T-helper 17 cell (primary cell): ENCODE measurements at places on chromosomes 3 and 15. TPM values are rescaled to one million over a fixed set of nuclear protein-coding genes. Genes with fewer than 3 reads are reported as not detected.

GRCh38 chr3:189632242-189632641 is 1.1 kb downstream of the TP63 start:
- no peak for DNase-seq

DNA sequence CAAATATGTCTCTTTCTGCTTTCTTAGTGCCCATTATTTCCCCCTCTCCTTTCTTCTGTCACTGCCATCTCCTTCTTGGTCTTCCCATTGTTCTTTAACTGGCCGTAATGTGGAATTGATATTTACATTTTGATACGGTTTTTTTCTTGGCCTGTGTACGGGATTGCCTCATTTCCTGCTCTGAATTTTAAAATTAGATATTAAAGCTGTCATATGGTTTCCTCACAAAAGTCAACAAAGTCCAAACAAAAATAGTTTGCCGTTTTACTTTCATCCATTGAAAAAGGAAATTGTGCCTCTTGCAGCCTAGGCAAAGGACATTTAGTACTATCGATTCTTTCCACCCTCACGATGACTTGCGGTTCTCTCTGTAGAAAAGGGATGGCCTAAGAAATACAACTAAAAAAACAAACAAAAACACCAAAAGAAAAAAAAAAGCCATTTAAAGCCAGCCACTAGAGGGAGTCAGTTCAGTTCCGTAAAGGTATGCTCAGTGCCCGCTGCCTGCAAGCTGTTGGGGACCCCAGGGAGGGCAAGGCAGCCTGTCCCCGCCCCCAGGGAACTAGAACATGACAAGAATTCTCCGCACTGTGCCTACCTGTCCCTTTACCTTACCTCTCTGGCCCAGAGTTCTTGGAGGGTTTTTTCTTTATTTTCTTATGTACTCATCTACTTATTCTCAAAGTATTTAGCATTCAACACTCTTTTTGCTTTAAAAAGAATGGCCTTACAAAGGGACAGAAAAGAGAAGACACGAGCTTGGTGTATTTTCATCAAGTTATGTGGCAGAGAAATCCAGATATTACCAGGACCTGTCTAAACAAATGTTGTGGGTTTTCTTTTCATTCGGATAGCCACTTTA is 30.0 kb upstream of the NR2E3 start:
- DNase-seq: no peak

GRCh38 chr3:123511084-123511483 is 62.2 kb upstream of the ADCY5 start:
- no peak for DNase-seq

DNA sequence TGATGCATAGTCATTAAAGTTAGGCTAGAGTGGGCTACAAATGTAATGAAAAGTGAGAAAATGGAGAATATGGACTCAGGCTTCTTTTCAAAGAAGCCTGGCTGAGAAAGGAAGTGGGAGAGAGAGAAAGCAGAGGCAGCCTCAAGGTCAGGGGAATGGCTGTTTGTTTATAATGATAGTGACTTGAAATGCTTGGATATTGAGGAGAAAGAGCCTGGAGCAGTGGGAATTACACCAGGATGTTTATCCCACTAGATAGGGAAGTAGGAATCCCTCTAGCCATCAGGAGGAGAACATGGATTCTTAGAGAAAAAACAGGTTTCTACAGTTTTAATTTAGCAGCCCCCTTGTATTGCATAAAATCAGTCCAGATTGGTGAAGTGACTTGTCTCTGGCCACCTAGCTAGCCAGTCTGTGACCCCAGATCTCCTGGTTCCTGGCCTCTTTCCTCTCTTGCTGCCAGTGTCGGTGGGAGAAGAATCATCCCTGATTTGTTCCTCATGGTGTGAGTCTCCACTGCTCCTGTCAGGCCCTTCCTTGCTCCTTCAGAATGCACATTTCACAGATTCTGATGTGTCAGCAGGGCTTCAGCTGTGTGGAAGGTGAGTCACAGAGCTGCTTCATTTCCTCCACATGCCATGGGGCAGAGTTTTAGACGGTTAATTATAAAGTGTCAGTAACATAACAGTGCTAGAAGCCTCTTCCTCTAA is 32.9 kb downstream of the SEMA6D start:
- no peak for DNase-seq

LRRK1 gene
- total RNA-seq: 2.1 TPM

TNFAIP8L3 gene
- not detected for total RNA-seq

DNA sequence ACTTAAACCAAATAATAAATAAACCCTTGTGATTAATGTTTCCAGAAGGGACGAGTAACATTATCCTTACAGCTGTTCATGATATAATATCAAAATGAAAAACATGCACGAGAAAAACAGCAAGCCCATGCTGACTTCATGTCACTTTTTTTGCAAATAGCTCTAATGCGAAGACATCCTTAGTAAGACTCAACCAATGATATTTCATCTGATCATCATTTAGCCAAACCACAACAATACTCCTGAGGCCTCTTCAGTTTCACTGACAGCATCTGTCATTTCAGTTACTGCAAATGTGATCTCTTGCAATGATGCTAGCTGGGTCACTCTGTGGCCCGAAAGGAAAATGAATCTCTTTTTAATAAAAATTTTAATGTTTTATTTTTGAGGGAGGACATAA is 74.0 kb downstream of the POLR2M start:
- DNase-seq: no peak

MST1R gene
- total RNA-seq: 0.63 TPM

DNA sequence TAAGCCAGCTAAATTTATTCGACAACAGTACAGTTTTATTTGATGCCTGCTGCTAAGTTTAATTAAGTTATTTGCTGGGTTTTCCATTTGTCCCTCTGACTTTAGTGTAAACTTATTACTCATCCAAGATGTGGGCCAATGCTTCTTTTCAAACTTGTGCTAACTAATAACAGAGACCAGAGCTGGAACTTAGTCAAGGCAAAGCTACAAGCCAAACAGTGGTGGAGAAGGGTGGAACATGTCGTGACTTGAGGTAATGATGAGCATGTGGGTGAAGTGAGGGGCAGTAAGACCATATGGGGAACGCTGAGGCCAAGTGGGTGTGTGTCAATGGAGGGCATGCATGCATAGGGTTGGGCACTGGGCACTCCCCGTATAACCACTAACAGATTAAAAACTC is 63.9 kb downstream of the NMD3 start:
- no peak for DNase-seq

DNA sequence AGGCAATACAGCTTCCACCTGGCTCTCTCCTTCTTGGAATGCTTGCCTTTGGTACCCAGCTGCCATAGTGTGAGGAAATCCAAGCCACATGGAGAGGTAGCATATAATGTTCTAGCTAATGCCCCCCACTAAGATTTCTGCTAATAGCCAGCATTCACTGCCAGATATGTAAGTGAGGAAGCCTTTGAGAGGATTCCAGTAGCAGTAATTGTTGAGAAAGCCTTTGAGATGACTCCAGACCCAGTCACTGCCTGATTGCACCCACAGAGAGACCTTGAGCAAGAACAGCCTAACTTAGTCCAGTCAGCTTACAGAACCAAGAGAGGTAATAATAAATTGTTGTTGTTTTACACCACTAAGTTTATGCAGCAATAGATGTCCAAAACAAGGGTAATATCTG is 63.1 kb downstream of the STRIT1 start:
- DNase-seq: no peak

- DNase-seq: no peak
These were observed 27.2 kb downstream of the VEPH1 start for GRCh38 chr3:157475921-157476414.
